ENCODE measurements at places on chromosomes 13 and 19. TPM values are rescaled to one million over a fixed set of nuclear protein-coding genes. Genes with fewer than 3 reads are reported as not detected.

DDX49 gene
- total RNA-seq: 61.7 TPM

OR7C1 gene
- under 0.01 TPM for total RNA-seq

GPC6 gene
- 16.6 TPM for total RNA-seq

GGN gene
- under 0.01 TPM for total RNA-seq

LAIR2 gene
- not detected for total RNA-seq

MAP1S gene
- total RNA-seq: 9.2 TPM

PSG2 gene
- total RNA-seq: not detected

DACT3 gene
- not detected for total RNA-seq

KLK3 gene
- under 0.01 TPM for total RNA-seq

KLK11 gene
- 1.1 TPM for total RNA-seq

NKG7 gene
- total RNA-seq: not detected

SSC5D gene
- not detected for total RNA-seq

WDR88 gene
- not detected for total RNA-seq

BRCA2 gene
- 1.1 TPM for total RNA-seq

THAP8 gene
- total RNA-seq: 0.72 TPM

TSSK6 gene
- 1.7 TPM for total RNA-seq

CBARP gene
- 4.0 TPM for total RNA-seq

ADAMTSL5 gene
- 4.5 TPM for total RNA-seq

GJB6 gene
- 51.8 TPM for total RNA-seq

METTL21C gene
- not detected for total RNA-seq

VSTM1 gene
- total RNA-seq: not detected

NCR1 gene
- total RNA-seq: not detected

RFPL4A gene
- not detected for total RNA-seq

KLK12 gene
- total RNA-seq: not detected

ASPDH gene
- total RNA-seq: not detected

CEACAM4 gene
- total RNA-seq: not detected

BEST2 gene
- not detected for total RNA-seq

TUBGCP3 gene
- 14.5 TPM for total RNA-seq

TIMM29 gene
- 43.1 TPM for total RNA-seq

ZNF473 gene
- total RNA-seq: 11.7 TPM

S1PR4 gene
- total RNA-seq: 0.85 TPM

Measured in tracheal epithelial cell (primary cell).